ENCODE measurements at places on chromosomes 11 and 22.

- DNase-seq, result no peak
These were observed 1.9 kb downstream of the EPS8L2 start for GRCh38 chr11:707817-708420.

DNA sequence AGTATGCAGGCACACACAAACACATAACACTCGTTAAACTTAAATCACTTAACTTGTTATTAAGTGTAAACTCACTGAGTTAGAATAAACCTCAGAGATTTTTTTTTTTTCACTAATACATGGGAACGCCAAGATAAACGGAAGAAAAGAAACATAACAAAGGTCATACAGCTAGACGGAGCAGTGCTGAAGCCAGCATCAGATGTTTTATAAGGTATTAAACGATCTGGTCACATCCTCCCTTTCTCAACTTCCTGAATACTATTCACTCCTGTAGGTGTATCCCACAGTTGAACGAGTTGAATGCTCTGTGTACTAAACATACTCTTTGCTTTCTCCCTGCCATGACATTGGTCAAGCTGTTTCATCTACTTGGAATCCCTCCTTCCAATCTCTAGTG, 212.0 kb downstream of the SWAP70 start:
- no peak for DNase-seq

DNA sequence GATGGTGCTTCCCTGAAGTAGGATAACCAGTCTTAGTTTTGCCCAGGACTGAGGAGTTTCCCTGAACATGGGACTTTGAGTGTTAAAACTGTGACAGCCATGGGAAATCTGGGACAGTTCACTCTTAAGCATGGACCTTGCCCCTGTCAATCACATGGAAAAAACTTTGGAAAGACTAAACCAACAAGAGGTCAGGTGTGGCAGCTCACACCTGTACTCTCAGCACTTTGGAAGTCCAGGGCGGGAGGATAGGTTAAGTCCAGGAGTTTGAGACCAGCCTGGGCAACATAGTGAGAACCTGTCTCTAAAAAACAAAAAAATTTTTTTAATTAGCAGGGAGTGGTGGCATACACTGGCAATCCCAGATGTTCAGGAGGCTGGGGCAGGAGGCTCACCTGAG, 3.3 kb upstream of the AMBRA1 start:
- no peak for DNase-seq

DNA sequence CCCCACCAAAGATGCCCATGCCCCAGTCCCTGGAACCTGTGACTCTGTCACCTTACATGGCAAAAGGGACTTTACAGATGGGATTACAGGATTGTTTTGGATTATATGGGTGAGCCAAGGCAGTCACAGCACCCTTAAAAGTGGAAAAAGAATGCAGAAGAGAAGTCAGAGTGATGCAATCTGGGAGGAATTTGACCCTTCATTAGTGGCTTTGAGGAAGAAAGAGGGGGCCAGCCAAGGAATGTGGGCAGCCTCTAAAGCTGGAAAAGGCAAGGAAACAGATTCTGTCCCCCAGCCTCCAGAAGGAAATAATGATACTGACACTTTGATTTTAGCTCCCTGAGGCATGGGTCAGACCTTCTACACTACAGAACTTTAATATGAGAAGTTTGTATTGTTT, 257.3 kb upstream of the ISX start:
- DNase-seq, result no peak

- DNase-seq, result peak; percentile 70
These were observed 33.7 kb upstream of the APOBEC3A start for GRCh38 chr22:38923463-38924346.

GRCh38 chr11:58770627-58771457, 39.1 kb upstream of the GLYAT start:
- no peak for DNase-seq

DNA sequence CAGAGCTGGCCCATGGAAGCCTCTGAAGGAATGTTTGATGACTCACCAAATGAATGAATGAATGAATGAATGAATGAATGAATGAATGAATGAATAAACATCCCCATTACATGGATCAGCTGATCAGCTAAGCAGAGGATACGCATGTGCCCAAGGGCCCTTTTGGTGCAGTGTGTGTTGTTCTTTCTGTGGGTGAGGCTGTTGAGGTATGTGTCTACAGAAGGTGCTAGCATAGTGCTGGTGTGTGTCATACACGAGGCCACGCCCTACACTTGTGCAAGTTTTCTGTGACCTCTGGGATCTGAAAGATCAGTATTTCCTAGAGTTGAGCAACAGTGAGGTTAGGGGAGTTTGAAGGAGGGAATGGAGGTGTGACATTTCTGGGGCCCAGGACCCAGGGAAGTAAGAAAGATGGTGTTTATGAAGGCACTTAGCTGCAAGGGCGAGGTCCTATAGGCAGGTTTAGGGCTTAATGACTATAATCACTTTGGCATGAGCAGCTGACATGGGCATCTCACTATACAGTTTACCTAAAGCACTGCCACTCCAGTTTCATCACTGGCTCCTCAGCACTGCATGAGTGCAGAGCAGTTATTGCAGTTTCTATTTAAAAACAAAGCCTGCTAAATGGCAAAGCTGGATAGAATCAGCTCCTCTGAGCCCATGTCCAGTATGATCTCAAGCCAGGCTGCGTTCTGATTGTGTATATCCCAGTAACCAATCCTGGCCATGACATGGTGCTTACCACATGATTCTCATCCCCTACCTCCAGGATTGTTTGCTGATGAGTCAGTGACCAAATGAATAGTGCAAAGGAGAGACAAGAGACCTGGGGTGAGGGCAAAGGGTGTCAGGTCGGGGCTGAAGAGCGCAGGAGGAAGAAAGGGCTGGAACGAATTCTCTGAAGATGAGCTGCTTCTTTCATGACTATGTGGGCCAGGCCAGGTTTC, 36.4 kb upstream of the E2F8 start:
- no peak for DNase-seq

DNA sequence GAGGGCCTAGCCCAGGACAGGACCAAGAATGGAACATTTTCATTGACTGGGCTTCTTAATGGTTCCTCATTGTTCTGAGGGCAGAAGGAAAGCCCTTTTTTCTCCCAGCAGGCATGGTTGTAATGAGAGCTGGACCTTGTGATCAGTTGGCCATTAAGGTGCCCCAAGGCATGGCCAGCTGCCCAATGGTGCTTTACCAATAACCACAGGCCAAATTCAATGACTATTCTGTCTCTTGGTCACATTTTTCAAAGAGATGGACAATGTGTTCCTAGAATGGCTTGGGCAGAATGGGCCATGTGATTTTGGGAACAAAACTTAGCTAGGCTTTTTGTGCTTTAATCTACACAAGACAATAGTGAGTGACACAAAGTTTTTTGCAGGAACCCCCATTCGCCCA, 7.3 kb downstream of the NAV2 start:
- no peak for DNase-seq

DNA sequence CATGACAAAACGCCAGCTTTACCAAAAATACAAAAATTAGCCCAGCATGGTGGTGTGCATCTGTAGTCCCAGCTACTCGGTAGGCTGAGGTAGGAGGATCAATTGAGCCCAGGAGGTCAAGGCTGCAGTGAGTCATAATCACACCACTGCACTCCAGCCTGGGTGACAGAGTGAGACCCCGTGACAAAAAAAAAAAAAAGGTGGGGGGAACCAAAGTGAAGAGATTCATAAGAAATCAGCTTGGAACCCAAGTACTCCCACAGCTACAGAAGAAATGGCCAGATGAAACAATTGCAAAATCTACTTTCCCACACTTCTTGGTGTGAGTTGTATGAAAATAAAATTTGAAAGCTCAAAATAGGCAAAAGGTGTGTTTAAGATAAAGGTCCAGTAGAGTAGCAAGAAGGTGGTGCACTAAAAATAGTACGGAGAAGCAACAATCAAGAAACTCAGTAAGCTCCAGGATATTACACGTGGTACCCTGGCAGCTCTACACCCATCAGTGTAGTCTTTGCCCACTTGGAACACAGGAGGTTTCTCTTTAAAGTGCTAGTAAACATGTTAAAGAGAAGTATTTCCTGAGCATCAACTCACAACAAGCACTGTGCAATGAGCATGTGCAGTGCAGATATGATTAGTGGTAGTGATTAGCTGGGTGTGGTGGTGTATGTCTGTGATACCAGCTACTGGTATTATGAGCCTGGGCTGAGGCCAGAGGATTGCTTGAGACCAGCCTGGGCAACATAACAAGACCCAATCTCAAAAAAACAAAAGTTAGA, 5.3 kb downstream of the HARBI1 start:
- no peak for DNase-seq

DNA sequence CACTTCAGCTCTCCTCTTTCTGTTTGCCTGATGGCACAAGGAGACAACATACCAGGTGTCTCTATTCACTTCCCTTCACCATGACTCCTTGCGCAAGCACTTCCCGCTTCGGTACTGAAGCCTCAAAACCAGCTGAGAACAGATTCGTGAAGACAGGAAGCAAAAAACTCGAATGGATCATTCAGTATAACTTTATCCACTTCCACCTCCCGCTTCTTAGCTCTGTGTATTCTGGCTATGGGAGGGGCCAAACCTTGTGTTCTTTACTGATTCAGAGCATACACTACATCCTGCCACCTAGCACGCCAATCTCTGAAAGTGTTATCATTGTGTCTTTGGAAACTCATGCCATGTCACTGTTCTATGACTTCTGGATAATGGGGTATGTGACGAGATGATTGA, 62.2 kb upstream of the ADA2 start:
- DNase-seq, result no peak

DNA sequence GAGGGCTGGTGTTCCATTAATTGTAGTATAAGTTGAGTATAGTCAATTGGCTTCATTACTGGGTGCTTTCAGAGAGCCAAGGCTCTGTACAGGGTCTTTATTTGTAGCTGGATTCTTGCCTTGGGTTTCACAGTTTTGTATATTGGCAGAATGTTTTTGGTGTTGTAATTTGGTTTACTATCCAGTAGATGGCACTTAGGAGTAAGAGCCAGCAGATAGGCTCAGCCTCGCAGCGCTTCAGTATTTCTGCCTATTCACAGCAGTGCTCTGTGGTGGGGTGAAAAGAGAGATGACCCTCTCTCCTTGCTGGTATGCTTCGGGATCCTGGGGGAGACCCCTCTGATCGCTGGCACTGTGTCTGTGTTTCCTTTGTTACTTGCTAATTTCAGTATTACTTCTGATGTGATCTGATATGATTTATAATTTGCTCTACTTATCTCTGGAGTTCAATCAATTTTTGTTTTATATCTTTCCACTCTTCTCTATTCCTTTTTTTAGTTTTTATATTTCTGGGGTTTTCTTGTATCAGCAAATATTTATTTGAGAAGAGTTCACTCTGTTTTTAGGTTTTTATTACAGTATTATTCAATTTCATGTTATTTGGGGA, 52.2 kb downstream of the ANO5 start:
- no peak for DNase-seq

DNA sequence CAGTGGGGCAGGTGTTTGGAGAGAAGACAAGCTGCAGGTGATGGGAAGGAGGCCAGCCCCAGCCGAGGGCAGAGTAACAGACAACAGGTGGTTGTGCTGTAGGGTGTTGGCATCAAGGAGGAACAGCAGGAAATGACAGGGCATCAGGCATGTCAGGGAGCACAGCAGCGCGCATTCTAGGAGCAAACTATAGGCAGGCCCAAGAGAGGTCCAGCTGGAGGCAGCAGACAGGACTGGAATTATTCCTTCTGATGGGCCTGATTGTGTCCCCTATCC, 13.6 kb downstream of the ADM start:
- no peak for DNase-seq

- no peak for DNase-seq
These were observed 33.0 kb downstream of the SAMM50 start for GRCh38 chr22:43988116-43988820.

DNA sequence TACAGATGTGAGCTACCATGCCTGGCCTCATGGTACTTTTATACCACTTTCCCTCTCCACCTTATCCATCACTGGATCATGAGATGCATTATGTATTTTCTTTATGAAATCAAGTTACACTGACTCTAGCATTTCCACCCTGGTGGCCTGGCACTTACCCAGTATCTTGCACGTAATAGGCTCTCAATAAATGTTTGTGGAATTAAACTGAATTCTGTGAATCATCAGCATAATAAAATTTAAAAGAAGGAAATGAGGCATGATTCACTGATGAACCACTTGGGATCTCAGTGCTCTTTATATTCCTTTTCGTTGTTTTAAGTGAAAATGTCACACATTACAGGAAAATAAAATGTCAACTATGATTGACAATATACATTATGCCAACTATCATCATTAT, 25.1 kb downstream of the ADM start:
- DNase-seq, result no peak

DNA sequence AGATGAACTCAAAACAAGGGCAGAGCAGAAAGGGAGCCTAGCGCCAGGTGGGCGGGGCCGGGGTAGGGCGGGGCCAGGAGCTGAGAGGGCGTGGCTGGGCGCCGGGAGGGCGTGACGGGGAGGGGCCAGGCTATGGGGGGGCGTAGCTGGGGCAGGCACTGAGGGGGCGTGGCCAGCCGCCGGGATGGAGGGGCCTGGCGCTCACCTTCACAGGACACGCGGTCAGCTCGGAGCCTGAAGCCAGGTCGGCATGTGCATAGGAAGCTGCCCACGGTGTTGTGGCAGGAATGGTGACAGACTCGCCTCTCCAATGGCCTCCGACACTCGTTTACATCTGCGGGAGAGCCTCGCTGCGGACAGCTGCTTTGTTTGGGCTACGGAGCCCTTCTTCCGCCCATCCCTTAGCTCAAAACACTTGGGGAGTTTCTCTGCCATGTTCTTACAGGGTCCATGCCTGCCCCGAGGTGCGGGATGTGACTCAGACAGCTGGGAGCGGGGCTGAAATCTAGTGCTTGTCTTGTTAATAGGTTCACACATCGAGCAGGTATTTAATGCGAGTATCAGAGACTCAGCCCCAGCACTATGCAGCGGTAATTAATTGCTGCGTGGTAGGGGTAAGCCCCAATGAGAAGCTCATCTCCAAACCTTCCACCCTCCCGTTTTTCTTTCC, 13.4 kb downstream of the VWCE start:
- no peak for DNase-seq

DNA sequence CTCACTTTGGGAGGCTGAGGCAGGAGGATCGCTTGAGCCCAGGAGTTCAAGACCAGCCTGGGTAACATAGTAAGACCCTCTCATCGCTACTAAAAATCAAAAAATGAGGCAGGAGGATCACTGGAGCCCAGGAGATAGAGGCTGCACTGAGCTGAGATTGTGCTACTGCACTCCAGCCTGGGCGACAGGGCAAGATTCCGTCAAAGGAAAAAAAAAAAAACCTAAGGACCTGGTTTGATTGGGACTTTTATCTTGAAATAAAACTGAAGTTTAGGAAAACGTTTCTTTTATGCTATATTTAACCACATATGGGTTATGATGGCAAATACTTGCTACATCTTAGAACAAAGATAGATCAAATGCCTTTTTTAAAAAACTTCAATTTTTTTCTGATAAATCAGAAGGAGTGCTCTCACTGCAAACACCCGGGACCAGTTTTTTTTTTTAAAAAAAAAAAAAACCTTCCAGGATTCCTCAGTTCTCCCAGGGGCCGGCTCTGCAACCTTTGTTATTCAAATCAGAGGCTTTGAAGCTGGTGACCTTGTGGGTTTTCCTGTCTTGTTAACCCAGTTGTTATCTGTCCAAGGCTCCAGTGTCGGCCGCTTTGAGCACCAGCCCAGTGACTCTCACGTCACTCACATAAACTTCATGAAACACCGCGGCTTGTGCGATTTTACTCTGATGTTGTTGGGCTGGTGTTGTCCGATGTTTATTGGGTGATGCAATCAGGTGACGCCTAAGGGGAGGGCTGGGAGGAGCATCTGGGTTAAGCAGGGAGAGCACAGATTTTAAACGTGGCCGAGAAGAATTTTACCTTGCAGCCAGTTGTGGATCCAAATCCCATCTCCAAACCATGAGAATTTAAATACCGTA, 24.7 kb upstream of the SLC22A12 start:
- peak; percentile 36 for DNase-seq

Data from cerebellar nuclear complex (tissue), 1 donor.